ENCODE measurements at places on chromosomes 7 and 10. TPM values are rescaled to one million over a fixed set of nuclear protein-coding genes. Genes with fewer than 3 reads are reported as not detected.

Gene TMEM270
- not detected for total RNA-seq

Gene TMEM184A
- 7.7 TPM for total RNA-seq

Gene EIF5AL1
- total RNA-seq: 0.30 TPM

Gene ITPRID1
- 1.8 TPM for total RNA-seq

Gene GTF2IRD1
- total RNA-seq: 18.1 TPM

Gene FAM25C
- total RNA-seq: not detected

Gene GLI3
- 23.4 TPM for total RNA-seq

Gene DGKB
- 2.9 TPM for total RNA-seq

Gene DLX5
- total RNA-seq: 2.1 TPM

Gene MDH2
- 53.1 TPM for total RNA-seq

Gene PROSER2
- 4.9 TPM for total RNA-seq

Gene ELN
- total RNA-seq: 321 TPM

- DNase-seq: no peak
Measured at GRCh38 chr7:41928166-41928565, 225.3 kb upstream of the INHBA start.

GRCh38 chr7:139286144-139286543, 55.0 kb upstream of the FMC1 start:
- no peak for DNase-seq

- DNase-seq: no peak
Measured at GRCh38 chr10:62870866-62871265, 54.7 kb upstream of the EGR2 start.

- DNase-seq: no peak
Measured at GRCh38 chr10:116511365-116511764, 34.4 kb upstream of the PNLIP start.

DNA sequence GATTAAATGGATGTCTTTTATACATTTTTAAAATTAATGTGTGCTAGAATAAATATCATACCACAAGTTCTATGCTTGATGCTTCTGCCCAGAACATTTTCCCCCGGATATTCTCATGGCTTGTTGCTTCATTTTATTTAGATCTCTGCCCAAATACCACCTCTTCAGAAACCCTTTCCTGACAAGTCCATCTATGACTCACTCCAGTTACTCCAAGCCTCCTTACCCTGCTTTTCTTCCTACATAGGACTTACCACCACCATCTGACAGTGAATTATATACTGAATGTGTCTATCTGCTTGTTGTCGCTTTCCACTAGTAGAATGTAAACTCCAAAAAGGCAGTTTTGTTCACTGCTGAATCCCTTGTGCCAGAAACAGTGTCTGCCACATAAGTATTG, 19.1 kb upstream of the ERVW-1 start:
- DNase-seq: no peak

- no peak for DNase-seq
Measured at GRCh38 chr10:79162861-79163665, 94.3 kb downstream of the ZMIZ1 start.

DNA sequence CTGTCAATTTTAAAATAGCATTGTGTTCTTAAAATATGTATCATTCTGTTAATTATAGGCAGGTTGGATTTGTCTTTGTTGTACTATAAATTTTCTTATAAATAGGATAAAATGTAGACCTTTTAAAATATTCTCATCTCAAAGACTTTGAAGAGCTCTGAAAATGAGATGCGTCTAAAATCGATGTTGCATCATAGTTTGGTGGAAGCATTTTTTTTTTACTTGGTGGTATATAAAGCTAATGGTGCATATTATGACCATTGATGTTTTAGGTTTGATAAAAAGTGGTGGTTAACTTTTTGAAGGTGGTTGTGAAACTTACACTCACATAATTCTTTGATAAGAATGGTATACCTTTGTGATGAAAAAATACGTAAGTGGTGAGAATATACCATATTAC, 69.1 kb downstream of the ZNRF2 start:
- DNase-seq: no peak

- DNase-seq: no peak
Measured at GRCh38 chr10:98466861-98467505, 20.2 kb upstream of the HPS1 start.

DNA sequence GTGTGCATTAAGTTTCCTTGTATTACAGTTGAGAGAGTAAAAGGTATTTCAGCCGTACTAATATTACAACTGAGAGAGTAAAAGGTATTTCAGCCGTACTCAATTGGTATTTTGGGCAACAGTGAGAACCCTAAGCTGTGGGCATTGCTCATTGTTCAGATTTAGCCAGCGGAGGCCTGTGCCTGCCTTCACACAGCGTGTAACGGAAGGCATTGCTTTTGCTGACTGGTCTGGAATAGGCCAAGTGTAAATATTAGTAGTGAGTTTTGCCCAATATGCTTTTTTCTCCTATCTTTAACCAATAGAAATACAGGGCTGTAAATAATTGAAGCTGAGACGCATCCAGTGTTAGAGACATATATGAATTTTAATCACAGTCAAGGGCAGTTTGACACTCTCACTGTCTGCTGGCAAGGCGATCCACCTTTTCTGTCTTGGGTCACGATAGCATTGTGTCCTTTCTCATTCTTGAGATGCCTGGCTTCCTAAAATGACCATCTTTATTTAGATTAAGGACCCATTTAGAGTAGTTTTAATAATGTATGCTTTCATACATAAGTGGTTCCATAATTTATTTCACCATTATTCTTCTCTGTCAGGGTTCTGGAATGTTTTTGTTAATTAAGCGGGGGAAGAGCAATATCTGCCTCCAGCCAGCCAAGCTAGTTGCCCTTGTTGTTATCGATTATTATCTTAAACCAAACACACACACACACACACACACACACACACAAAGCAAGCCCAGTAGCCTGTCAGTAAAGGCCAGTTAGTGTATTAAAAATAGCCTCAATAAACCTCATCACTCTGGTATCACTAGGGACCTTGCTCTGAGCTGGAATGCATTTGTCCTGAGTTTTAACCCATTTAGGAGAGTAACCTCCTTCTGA, 130.7 kb downstream of the CELF2 start:
- no peak for DNase-seq

- no peak for DNase-seq
Measured at GRCh38 chr10:101774589-101775272, 1.2 kb downstream of the FGF8 start.

- DNase-seq: no peak
Measured at GRCh38 chr7:117544061-117544460, 64.2 kb downstream of the CFTR start.

- DNase-seq: no peak
Measured at GRCh38 chr10:91123261-91123660, 97.2 kb upstream of the PCGF5 start.

- no peak for DNase-seq
Measured at GRCh38 chr7:51569581-51569980, 253.0 kb upstream of the COBL start.

Measured in skin of body (tissue), 3 donors.